ENCODE measurements at places on chromosomes 16 and 17.

GRCh38 chr16:23929856-23930255 is 94.1 kb downstream of the PRKCB start:
- DNase-seq, result no peak

DNA sequence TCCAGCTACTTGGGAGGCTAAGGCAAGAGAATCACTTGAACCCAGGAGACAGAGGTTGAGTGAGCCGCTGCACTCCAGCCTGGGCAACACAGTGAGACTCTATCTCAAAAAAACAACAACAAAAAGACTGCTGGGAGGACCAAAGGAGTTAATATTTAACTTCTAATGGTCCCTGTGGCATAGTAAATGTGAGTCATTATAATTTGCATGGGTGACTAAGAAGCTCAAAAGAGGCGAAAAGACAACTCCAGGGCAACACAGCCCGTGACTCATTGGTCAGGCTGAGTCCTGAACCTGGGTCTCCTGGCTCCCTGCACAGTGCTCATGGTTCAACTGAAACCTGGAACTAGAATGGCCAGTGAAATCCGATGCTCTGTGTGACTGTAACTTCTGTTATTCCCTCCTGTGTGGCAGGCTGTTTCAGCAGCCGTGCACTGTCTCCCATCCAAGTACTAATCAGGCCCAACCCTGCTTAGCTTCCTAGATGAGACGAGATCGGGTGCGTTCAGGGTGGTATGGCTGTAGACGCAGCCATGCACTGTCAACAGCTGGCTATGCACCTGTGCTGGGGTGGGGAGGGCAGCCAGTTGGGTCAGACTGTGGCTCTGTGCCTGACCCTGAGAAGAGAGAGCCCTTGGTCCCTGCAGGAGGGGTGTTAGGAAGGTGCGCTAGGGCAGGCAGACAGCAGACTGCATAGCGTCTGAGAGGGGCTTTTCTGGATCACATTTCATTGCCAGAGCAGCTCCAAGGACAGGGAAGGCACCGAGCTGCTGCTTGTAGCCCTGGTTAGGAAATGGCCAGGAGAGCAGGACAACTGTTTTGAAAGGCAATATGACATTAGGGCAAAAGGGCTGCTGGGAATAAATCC is 14.5 kb upstream of the GPRC5C start:
- no peak for DNase-seq

DNA sequence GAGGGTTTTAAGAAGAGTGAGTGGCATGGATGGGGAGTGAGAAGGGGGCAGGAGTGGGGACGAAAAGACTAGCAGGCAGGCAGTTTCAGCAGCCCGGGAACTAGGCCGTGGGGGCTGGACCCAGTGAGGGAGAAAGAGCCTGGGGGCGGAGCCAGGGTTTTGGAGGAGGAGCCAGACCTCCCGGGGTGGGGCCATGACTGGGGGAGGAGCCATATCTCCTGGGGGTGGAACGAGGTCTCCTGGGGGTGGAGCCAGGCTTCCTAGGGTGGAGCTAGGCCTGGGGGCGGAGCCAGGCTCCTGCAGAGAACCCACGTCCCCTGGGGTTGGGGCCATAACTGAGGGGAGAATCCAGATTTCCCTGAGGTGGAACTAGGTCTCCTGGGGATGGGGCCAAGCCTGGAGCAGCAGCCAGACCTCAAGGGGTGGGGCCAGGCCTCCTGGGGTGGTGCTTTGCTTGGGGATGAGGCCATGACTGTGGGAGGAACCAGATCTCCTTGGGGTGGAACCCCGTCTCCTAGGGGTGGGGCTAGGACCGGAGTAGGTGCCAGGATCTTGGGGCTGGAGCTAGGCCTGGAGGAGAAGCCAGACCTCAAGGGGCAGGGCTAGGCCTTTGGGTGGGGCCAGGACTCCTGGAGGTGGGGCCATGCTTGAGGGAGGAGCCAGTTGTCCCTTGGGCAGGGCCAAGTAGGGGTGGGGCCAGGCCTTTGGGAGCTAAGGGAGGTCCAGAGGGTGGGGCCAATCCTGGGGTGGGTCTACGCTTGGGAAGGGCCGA is 41.7 kb upstream of the JPH3 start:
- no peak for DNase-seq

- DNase-seq, result no peak
Observed at GRCh38 chr16:71293919-71294318, 4.7 kb upstream of the CMTR2 start.

DNA sequence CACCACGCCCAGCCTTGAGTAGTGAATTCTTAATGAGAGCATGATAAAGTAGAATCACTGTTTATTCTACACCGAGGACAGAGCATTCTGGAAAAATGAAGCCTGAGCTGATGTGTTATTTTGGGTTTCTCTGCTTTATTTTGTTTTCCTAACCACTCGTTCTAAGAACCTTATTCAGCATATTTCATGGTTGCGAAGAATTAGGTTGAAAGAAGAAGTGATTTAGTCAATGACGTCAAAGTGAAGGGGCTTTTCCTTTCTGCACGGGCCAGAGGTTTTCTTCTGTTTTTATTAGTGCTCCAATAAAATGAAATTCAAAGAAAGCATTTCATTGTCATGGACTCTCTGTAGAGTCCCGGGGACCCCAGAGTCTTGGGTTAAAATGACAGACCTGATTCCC is 178.5 kb downstream of the MAF start:
- no peak for DNase-seq

DNA sequence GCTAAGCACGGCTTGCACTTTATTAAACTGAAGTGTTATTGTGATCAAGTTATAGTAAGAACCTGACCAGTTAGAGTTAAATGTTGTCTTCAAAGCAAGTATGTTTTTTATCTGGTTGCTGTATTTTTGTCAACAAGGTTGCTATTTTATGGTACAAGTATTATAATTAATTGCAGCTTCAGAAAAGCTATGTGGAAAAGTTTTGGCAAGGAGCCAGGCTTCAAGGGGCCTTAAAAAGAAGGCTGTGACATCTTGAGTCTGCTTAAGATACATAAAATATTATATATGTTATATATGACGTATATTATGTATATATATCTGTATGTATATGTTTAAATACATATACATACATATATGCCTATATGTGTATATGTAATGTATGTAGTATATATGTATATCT is 1461.2 kb upstream of the CDH8 start:
- no peak for DNase-seq

DNA sequence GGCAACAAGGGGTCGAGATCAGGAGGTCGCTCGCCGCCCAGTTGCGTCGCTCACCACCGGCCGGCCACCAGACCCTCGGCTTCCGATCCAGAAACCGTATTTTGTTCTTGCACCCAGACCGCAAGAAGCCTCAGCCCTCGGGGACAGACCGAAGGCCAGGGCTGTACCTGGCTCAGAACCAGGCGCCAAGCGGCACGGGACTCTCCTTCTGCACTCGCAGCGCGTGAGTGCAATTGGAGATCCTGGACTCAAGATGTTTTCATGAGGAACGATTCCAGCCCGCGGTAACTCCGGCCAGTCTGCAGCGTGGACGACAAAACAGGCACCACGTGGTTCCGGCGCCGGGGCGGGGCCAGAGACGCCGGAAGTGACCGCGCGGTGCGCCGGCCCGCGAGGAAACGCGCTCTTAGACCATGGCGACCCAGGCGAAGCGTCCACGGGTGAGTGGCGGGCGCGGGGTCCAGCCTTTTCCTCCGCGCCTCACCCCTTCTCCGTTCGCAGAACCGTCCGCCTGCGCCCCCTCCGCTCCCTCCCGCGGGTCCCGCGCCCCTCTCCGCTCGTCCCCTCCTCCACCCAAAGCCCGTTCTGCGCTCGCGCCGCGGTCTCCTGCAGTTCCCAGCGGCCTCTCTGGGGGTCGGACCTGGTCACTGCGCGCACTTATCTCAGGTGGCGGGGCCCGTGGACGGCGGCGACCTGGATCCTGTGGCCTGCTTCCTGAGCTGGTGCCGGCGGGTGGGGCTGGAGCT is at the start of gene SETD6:
Gene SETD6 (plus strand): TSS at position 393 of the 746 bp plus-strand sequence. CDS start 21 bp downstream, at position 414.
- DNase-seq, result peak; percentile 88

GRCh38 chr16:49121636-49122035 is 160.0 kb downstream of the CBLN1 start:
- DNase-seq, result no peak

GRCh38 chr17:78613416-78613815 is 36.2 kb upstream of the DNAH17 start:
- no peak for DNase-seq

DNA sequence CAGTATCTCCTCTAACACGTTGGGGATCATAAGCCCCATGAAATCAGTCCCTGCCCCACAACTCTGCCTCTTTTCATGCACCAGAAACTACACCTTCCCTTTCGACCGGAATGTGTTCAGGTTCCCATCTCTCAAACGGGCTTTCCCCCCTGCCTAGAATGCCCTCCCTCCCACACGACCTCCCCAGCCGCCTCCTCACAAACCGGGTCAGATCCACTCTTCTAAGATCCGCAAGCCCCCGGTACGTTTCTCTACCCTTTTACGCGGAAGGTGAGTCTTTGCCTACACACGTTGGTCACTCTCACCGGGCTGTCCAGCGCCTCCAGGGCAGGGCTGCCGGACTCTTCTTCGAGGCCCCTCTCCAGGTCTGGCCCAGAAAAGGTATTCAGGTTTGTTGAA is 708 bp downstream of the DHX33 start:
- no peak for DNase-seq

DNA sequence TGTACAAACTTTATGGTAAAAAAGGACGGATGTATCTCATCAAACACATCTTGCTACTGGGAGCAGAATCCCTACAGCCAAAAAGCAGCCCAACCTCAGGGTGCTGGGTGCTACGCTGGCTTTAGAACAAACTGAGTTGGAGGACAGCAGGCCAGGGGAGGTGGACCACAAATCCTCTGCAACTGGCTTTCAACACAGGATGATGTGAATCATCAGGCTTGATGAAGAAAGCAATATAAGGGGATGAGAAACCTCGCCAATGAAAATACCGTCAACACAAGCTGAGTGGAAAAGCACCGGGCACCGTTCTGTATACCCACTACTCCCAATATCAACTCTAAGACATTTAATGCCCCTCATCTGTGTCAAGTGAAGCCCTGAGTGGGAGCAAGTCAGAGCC is 14.3 kb downstream of the HBQ1 start:
- DNase-seq, result peak; percentile 21

DNA sequence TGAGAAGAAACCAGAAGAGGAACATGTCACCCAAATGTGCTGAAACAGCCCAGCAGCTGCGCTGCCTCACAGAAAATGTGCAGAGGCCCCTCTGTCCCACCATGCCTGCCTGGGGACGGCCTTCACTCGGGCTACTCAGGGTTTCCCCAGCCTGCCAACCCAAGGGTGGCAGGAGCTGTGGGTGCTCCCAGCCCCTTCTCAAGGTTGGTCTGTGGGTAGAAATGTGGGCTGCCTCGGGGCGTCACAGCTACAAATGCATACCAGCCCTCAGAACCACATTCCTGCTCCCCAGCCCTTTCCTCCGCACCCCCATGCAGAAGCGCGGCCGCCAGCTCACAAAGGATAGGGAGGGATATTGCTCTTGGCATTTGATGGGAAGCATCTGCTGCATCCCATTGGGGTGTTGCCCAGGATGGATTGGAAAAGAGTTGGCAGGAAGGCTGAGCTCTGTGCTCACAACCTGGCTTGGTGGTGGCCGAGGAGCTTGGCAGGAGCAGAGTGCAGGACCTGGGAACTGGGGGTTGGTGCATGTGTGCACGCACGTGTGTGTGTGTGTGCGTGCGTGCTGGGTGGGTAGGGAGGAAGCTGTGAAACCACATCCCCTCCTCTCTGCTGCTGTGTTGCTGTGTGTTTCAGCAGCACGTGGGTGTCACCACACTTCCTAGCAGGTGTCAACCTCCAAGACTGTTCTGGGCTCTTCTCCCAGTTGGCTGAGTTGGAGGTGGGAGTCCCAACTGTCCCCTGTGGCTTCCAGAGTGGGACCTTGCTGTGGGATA is 304.4 kb downstream of the SEC14L1 start:
- DNase-seq, result peak; percentile 84

DNA sequence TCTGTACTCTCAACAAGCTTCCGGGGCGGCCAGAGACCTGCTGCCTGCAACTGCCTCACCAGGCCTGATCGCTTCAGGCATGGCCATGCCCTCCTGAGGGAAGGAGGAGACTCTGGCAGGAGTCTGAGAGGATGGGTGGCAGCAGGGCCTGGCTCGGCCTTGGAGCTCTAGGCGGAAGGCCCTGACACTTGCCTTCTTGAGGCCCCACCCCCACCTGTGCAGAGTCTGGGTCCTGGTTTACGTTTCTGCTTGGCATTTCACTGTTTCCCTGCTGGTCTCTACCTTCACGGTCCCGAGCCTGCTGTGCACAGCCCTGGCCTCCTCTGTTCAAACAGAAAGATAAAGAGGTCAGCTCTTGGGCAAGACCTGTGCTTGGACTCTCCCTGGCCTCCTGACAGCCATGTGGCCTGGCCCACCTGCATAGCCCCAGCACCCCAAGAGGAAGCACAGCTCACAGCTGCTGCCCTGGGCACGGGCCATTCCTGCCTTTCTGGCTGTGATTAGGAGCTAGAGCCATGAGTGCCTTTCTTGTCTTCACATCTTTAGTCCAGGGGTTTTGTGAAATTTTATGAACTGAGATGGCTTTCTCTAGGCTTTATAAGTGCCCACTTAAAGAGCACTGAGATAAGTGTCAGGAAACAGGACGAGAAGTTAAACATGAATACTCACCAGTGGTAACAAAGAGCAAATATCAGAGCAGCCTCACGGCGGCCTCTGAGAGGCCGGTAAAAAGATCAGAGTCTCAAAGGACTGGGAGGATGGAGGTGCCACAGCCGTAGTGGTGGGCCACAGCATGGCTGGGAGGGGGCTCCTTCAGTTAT is 25.6 kb upstream of the MTSS2 start:
- DNase-seq, result no peak

DNA sequence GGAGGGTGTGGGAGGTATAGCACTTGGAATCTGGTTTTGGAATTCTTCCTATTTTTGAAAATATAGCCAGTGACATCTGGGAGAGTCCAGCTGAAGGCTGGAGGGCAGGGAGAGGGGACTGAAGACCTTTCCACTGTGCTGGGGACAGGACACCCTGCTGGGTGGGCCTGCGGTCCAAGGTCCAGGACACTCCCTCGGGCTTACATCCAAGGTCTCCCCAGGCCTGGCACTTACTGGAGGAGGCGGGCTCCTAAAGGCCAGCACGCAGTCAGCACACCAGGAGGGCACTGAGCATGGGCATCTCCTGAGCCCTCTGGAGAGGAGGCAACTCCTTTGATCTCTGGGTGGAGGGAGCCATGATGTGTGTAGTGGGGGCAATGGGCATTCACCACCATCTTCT is 35.5 kb upstream of the ETV4 start:
- no peak for DNase-seq

- DNase-seq, result no peak
Observed at GRCh38 chr17:35749560-35750412, 3.3 kb downstream of the GAS2L2 start.

DNA sequence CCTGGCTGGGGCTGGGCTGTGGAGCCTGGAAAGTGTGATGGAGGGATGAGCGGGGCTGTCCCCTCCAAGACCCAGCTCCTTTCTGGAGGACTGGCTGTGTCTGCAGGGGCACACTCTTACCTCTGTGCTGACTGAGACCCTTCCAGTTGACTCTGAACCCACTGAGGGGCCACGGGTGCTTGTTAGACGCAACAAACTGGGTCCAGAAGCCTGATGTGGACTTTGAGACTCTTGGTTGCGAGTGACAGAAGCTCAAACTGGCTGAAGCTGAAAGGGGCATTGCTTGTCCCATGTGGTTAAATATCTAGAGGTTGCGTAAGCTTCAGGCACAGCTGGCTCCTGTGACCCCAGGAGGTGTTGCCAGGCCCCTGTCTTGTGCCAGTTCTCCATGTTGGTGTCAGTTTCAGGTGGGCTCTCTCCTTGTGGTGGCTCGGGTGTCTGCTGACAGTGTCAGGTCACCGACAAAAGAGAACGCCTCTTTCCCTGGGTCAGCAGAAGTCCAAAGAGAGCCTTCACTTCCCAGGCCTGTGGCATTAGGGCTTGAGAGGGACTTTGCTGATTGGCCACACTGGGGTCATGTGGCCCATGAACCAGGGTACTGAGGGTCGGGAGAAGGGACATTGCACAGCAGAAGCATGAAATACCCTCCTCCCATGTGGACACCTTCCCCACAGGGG is 16.7 kb downstream of the ADCY7 start:
- no peak for DNase-seq
